ENCODE measurements at places on chromosomes 5 and 9. TPM values are rescaled to one million over a fixed set of nuclear protein-coding genes. Genes with fewer than 3 reads are reported as not detected.

DNA sequence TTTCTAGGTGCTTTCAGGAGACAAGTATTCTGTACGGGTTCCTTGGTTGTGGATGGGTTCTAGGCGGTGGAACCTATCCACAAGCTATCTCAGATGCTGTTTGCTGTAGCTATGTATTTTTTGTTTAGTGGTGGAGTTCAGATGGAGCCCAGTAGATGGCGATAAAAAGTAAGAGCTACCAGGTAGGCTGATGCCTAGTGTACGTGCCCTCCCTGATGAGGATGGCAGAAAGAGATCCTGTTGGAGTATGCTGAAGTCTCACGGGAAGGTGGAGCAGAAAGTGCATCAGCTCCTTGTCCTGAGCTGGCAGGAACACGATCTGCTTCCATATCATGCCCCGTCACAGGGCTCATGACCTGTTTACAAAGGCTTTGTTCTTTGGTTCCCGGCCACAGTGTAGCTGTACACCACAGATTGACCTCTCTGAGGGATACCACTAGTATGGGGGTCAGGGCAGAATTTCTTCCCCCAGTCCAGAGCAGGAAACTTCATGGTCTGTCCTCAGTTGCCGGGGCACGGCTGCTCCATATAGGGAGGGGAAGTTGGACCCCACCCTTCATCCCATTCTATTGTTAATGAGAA is 12.6 kb upstream of the UGT3A2 start:
- no peak for DNase-seq

Gene FOXE1
- 7.9 TPM for total RNA-seq

- DNase-seq, result no peak
Observed at GRCh38 chr5:170342153-170342725, 44.7 kb upstream of the LCP2 start.

DNA sequence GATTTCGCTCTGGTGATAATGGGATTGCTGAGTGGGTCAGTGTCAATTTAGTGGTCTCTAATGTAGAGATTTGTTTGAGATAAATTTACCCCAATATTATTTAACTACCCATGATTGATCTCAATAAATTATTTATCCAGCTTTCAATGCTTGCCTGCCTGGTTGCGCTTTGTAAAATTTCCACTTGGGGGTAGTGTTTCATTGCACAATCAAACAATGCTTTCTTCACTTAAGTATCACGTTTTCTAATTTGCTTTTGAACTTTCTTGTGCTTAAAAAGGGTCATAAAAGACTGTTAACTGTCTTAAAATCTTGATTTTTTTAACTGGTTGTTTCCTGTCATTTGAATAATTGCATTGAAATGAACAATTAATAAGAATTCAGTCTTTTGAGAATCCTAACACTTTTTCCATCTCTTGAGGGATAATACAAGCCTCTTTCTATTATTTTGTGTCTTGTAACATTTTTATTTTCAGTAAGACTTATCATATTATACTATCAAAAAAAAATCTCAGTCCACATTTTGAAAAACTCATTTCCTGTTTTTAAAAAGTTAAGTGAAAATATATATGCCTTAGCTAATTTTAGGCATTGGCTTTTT is 18.7 kb downstream of the HSD17B4 start:
- DNase-seq, result no peak

DNA sequence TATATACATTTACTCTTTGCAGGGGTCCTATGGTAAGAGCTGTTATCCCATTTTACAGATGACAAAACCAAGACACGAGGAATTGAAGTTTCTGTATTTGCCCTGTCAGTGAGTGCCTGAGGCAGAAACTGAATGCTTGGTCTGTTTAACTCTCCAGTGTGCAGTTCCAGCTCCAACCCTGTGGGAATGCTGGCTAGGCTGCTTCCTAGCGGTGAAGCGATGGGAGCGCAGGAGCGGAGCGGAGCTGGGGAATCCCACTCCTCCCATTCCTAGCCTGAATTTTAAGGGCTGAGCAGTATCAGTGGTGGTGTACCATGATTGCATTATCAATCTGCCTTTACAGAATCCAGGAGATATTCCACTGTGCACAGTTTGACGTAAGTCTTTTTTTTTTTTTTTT is 202.3 kb downstream of the LRRC70 start:
- DNase-seq, result no peak

Measured in vagina (tissue), 2 donors.